ENCODE measurements at places on chromosomes 12 and 14.

DNA sequence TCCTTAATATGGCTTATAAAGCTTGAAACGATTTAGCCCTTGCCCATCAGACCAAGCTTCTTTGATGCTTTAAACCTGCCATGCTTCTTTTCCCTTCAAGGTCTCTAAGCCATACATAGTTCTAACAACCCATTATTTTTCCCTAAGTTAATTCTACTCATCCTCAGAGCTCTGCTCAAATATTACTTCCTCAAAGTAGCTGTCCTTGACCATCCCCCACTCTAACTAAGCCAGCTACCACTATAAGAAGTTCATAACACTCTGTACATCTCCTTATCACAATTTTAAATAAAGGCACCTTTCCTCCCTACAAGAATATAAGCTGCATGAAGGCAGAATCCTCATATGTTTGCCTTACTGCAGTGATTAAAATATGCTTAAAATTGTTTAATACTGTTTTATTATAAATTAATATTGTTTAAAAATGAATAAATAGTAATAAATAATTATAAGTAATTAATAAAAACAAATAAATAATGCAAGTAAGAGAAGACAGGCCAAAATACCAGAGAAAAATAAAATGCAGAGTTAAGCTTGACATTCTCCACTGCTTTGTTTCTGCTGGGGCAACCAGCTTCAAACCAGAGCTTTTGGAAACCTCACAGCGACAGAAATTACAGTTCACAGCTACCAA, 76.8 kb downstream of the NUMB start:
- no peak for DNase-seq

GRCh38 chr14:77265561-77266335, 5.3 kb downstream of the NGB start:
- DNase-seq, result no peak

- DNase-seq, result peak; percentile 16
Measured at GRCh38 chr14:21723431-21724045, 49.9 kb upstream of the OR4E1 start.

GRCh38 chr14:26026384-26026783, 571.4 kb downstream of the NOVA1 start:
- no peak for DNase-seq

- DNase-seq, result no peak
Measured at GRCh38 chr14:56846970-56847930, 37.0 kb upstream of the OTX2 start.

- no peak for DNase-seq
Measured at GRCh38 chr14:30985796-30986195, 39.7 kb upstream of the AP4S1 start.

All from HuH-7.5 (cell line).